Left lung (tissue), 14 donors: ENCODE measurements at places on chromosomes 3 and 15. TPM values are rescaled to one million over a fixed set of nuclear protein-coding genes. Genes with fewer than 3 reads are reported as not detected.

MYO5C gene
- 89.2 TPM for total RNA-seq

MCTP2 gene
- total RNA-seq: 38.8 TPM

MORC1 gene
- total RNA-seq: not detected

DNA sequence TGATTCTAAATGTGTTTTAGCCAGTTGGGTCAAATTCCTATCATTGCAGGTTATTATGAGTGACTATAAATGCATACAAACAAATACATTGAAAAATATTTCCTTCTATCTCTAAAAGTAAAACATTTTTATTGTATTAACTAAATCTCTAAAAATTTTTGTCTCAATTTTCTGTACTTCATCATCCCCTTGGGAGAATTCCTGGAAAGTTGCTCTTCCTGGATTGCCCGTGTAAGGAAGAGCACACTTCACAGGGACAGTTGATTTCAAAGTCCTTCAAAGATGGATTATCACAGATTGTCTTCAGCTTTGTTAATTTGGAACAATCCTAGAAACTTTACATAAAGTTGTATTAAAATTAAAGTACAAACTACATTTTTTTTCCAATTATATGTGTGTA is 595.6 kb downstream of the ROBO1 start:
- no peak overlapping the region for H3K27ac ChIP-seq
- H3K36me3 ChIP-seq: no peaks in the 10 kb centered on the region
- DNase-seq: no peak
- no peak overlapping the region for H3K4me3 ChIP-seq
- H3K4me1 ChIP-seq: no peaks in the 10 kb centered on the region

GRCh38 chr3:195209847-195210265 is 61.1 kb downstream of the XXYLT1 start:
- no peak overlapping the region for H3K4me3 ChIP-seq
- peak overlapping the region; percentile 63 for H3K27ac ChIP-seq
- no peaks in the 10 kb centered on the region for H3K36me3 ChIP-seq

DNA sequence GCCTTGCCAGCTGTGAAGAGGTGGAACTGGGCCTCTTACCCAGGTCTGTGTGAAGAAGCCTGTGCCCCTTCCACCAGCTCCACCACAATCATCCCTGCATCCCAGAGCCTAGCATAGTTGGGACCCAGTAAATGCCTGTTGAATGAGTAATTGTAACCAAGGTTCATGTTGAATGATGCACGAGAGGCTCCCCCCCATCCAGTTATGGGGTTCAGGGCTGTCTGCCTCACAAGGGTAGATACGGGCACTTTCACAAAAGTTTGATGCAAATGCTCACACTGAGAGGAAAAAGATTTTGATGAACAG is 29.5 kb upstream of the TSEN2 start:
- no peak overlapping the region for H3K27ac ChIP-seq
- no peaks in the 10 kb centered on the region for H3K27me3 ChIP-seq
- H3K4me3 ChIP-seq: no peak overlapping the region
- H3K4me1 ChIP-seq: no peaks in the 10 kb centered on the region
